HCT116 (cell line): ENCODE measurements at places on chromosomes 12 and 14. TPM values are rescaled to one million over a fixed set of nuclear protein-coding genes. Genes with fewer than 3 reads are reported as not detected.

The COX6A1 gene
- 464 TPM for total RNA-seq

The CD163 gene
- 1.4 TPM for total RNA-seq

The SIVA1 gene
- total RNA-seq: 141 TPM

The EXOC5 gene
- total RNA-seq: 54.2 TPM

The HNF1A gene
- not detected for total RNA-seq

The BBS10 gene
- 27.1 TPM for total RNA-seq

GRCh38 chr12:108664338-108665258 lies 30.9 kb upstream of the SELPLG start:
- DNase-seq: peak; percentile 87
- no peaks in the 10 kb centered on the region for H3K36me3 ChIP-seq
- peaks cover 8% of the 10 kb centered on the region for H3K4me1 ChIP-seq
- H3K4me3 ChIP-seq: no peak overlapping the region

DNA sequence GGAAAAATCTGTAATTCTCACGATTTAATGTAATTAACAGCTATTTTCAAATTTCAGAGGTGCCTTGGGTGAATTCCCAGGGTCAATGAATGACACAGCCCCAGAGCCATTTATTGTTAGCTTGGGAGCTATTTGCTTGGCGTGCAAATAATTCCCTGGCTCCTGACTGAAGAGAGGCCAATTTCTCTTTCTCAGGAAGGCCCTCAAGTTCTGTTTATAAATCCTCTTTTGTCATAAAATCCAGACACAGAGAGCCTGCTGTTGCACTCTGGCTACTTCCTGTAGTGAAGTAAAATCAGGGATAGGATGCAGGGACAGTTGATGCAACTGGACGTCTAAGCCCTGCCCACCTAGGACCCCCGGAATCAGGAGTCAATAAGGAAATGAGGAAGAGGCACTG lies 154.3 kb downstream of the TMX1 start:
- no peak for DNase-seq
- peaks cover 5% of the 10 kb centered on the region for H3K4me1 ChIP-seq
- H3K27me3 ChIP-seq: no peaks in the 10 kb centered on the region
- H3K4me3 ChIP-seq: no peak overlapping the region

DNA sequence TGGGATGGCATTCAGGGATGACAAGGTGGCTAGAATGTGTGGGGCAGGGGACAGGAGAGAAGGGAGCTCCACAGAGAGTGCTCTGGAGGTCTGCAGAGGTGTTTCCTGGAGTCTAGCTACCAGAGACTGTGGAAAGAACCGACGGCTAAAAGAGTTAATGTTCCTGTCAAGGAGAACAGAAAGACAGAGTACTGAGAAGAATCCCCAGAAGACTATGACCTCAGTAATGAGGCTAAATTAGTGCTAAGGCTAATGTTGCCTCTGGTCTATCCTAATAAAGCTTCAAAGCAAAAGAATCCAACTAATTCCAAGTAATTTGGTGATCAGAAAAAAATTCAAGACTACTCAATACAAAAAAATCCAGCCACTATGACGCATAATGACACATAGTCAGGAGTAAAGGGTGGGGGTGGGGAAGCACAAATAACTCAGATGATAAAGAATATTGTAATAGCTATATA lies 44.7 kb downstream of the FERMT2 start:
- H3K4me3 ChIP-seq: peak overlapping the region; percentile 3; the same call in 1 of the 2 replicates
- peak; percentile 71 for DNase-seq
- H3K27ac ChIP-seq: peak overlapping the region; percentile 87
- no peaks in the 10 kb centered on the region for H3K27me3 ChIP-seq
- H3K4me1 ChIP-seq: peaks cover 37% of the 10 kb centered on the region
- H3K36me3 ChIP-seq: no peaks in the 10 kb centered on the region

- no peak for DNase-seq
- H3K4me3 ChIP-seq: no peak overlapping the region
- H3K27ac ChIP-seq: no peak overlapping the region
- peaks cover 4% of the 10 kb centered on the region for H3K27me3 ChIP-seq
- H3K36me3 ChIP-seq: no peaks in the 10 kb centered on the region
Observed at GRCh38 chr14:104514156-104514848, 65.3 kb upstream of the C14orf180 start.

DNA sequence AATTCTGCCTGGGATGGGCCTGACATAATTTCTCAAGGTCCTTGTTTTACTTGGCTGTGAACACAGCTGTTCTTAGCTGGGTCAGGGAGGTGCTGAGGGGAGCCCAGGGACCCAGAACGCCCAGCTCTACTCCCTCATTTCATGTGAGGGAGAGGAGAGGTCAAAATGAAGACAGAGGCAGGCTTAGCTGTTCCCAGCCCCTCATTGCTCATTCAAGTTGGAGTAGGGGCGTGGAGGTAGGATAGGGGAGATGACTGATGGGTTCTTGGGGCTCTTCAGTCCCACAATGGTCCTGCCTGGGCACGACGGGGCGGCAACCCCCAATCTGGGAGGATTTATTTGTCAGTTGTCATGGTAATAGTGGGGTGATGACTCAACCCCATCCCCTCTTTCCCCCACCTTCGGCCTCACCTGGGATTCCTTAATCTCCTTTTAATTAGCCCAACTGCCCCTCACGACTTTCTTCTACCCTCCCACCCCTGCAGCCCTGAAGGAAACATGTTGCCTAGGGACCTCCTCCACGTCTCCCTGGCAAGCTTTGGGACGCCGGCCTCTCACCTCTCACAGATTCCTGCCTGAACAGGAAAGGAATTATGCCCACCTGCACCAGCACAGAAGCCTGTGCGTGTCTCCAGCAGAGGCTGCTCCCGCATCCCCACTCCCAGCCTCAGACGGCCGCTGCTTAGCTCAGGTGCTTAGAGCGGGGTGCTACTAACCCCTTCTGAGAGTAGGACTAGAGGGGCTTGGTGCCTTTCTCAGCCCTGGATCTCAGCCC lies 10.2 kb downstream of the SPRYD3 start:
- H3K4me3 ChIP-seq: no peak overlapping the region
- H3K27me3 ChIP-seq: no peaks in the 10 kb centered on the region
- peaks cover 55% of the 10 kb centered on the region for H3K4me1 ChIP-seq

- H3K4me3 ChIP-seq: no peak overlapping the region
- no peak for DNase-seq
- H3K27me3 ChIP-seq: peaks cover 2% of the 10 kb centered on the region; the same call in 1 of the 2 replicates
- peaks cover 6% of the 10 kb centered on the region; the same call in 1 of the 2 replicates for H3K4me1 ChIP-seq
- H3K27ac ChIP-seq: no peak overlapping the region
Observed at GRCh38 chr14:99264691-99265450, 7.1 kb downstream of the BCL11B start.

DNA sequence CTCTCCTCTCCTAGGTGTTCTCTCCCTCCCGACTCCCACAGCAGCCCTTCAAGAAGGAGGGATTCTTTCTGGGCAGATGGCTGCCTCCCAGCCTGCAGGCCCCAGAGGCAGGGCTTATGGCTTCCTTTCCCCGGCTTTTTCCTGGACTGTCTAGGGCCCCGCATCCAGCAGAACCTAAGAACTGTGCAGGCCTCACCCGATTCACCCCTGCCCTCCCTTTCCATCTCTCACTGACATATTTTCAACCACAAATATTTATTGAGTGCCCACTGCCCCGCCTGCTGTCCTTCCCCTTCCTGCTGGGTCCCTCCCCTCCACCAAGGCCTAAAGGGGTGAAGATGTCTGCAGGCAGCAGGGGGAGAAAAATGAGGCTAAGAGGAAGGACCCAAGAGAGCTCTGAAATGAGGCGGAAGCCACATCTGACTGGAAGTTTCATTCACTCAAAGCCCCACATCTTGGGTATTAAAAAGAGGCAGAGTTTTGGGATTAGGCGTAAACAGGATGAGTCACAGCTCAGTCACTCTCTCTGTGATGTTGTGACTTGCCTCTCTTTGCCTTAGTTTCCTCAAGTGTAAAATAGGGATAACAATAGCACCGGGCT lies 2.9 kb downstream of the SCNN1A start:
- peak; percentile 90 for DNase-seq
- peak overlapping the region; percentile 100 for H3K27ac ChIP-seq
- peak overlapping the region; percentile 54 for H3K4me3 ChIP-seq
- 0 out of 2 replicates have a peak, but pooled peaks cover 12% of the 10 kb centered on the region for H3K36me3 ChIP-seq
- peaks cover 84% of the 10 kb centered on the region for H3K4me1 ChIP-seq

DNA sequence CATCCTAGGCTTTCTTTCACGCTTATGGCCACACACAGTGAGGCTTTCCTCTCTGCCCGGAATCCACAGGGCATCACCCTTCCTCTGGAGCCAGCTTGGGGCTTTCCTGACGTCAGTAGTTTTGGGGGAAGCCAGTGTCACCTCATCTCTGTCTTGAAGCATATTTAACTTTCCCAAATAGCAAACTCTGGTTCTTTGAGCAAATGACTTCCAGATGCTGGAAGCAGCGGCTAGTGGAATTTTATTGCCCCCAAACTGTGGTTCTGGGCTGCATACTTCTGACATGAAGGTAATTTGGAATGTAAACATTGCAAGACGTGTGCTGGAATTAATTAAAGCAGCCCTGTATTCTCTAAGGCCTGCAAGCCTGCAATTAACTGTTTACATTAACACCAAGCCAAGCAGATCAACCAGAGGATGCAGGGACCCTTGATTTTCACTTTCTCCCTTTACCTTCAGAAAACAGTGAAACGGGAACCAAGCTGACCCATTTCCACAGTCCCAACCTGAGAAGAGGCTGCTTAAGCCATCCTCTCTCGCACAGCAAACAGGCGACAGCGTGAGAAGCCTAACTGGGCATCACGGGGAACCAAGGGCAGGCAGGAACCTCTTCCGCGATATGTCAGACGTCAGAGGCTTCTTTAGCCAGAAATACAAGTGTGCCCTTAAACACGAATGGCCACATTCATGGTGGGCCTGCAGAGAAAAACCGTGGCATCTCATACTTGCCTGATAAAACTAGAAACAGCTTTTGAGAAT lies 258.4 kb downstream of the CACNA1C start:
- no peaks in the 10 kb centered on the region for H3K4me1 ChIP-seq
- no peak overlapping the region for H3K4me3 ChIP-seq
- H3K27ac ChIP-seq: no peak overlapping the region

- no peaks in the 10 kb centered on the region for H3K36me3 ChIP-seq
- H3K27ac ChIP-seq: no peak overlapping the region
- H3K4me1 ChIP-seq: no peaks in the 10 kb centered on the region
- no peak for DNase-seq
- no peak overlapping the region for H3K4me3 ChIP-seq
- no peaks in the 10 kb centered on the region for H3K27me3 ChIP-seq
Observed at GRCh38 chr12:92912052-92912451, 17.0 kb downstream of the EEA1 start.

GRCh38 chr12:95701275-95701674 lies 89.3 kb downstream of the NTN4 start:
- H3K4me1 ChIP-seq: peaks cover 20% of the 10 kb centered on the region
- no peaks in the 10 kb centered on the region for H3K27me3 ChIP-seq
- no peaks in the 10 kb centered on the region for H3K36me3 ChIP-seq
- no peak overlapping the region for H3K27ac ChIP-seq
- no peak overlapping the region for H3K4me3 ChIP-seq

DNA sequence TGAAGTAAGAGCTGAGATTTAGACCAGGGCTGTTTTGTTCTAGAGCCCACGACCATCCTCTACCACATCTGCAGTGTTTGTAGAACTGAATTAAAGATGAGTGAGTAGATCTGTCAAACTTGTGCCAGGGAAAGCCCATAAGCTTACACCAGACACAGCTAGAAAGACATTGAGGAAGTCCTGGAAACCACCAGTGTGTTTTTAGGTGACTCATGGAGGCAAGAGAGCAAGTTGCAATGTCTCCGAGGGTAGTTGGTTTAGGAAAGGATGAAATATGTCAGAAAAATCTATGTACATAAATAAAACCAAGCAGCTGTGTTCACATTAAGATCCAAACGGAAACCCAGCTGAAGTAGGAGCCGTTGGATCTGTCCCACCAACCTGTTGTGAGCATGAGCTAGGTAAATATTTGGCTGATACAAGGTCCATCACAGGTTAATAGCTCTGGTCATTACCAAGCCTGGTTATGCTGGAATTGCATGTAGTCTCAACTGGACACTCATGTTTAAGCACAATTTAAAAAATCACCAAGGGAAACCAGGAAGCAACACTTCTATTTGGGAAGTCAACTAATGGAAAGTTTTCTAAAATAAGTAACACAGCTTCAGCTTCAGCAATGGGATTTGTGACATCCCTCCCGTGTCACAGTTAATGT lies 49.9 kb upstream of the PLEKHG3 start:
- DNase-seq: no peak
- H3K4me3 ChIP-seq: no peak overlapping the region
- H3K4me1 ChIP-seq: no peaks in the 10 kb centered on the region

- peak overlapping the region; percentile 45 for H3K4me3 ChIP-seq
- peaks cover 35% of the 10 kb centered on the region for H3K4me1 ChIP-seq
- no peak for DNase-seq
- no peaks in the 10 kb centered on the region for H3K36me3 ChIP-seq
- H3K27me3 ChIP-seq: no peaks in the 10 kb centered on the region
Observed at GRCh38 chr12:124941170-124941527, 26.7 kb upstream of the UBC start.

- H3K27ac ChIP-seq: no peak overlapping the region
- H3K4me1 ChIP-seq: no peaks in the 10 kb centered on the region
- H3K4me3 ChIP-seq: no peak overlapping the region
- no peaks in the 10 kb centered on the region for H3K36me3 ChIP-seq
Observed at GRCh38 chr14:101780390-101780789, 18.9 kb downstream of the PPP2R5C start.

GRCh38 chr12:121628037-121628436 lies 1.7 kb downstream of the ORAI1 start:
- H3K27me3 ChIP-seq: no peaks in the 10 kb centered on the region
- DNase-seq: no peak
- H3K4me1 ChIP-seq: peaks cover 30% of the 10 kb centered on the region
- peak overlapping the region; percentile 87 for H3K4me3 ChIP-seq

DNA sequence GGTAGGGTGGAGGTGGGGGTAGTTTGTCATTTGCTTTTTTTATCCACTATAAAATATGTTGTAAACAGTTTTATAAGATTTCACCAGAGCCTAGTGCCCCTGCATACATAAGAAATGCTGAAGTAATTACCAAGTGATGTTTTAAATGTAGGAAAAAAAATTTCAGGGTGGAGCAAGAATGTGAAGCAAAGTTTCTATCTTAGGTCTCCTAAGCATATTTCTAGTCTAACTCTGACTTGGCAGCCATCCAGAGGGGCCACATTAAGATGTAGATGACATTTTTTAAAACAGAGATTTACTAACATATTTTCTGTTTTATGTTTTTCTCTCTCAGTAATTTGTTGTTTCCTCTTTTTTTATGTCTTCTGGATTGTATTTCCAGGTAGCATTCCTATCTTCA lies 15.8 kb upstream of the KRAS start:
- H3K27me3 ChIP-seq: no peaks in the 10 kb centered on the region
- H3K4me3 ChIP-seq: no peak overlapping the region
- no peak overlapping the region for H3K27ac ChIP-seq
- no peaks in the 10 kb centered on the region for H3K4me1 ChIP-seq

DNA sequence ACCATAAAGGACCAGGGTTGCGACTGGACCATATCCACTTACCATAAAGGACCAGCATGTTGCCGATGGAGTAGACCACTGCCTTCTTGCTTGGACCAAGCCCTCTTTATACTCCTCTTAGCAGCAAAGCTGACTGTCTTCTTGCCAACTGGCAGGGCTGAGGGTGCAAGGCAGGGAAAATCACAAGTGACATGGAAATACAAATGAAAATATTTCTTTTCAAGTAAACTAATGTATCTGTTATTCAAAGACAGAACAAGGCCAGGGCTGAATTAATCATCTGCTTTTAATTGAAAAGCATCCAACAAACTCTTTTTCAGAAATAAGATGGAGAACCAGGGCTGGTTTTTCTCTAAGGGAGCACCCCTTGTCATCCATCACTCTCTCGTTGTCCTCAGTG lies at the start of gene CELA1:
TSS of gene CELA1 (minus strand) at position 99 of the 400 bp plus-strand sequence. CDS start at position 58, 41 bp downstream.
- DNase-seq: no peak
- no peak within 1 kb of the TSS for H3K27ac ChIP-seq
- no peaks in the 10 kb centered on the region for H3K36me3 ChIP-seq
- peaks cover 9% of the 10 kb centered on the region for H3K4me1 ChIP-seq
- no peak within 1 kb of the TSS for H3K4me3 ChIP-seq

GRCh38 chr12:27142101-27142721 lies 59.8 kb upstream of the C12orf71 start:
- no peaks in the 10 kb centered on the region for H3K4me1 ChIP-seq
- H3K36me3 ChIP-seq: no peaks in the 10 kb centered on the region
- H3K4me3 ChIP-seq: no peak overlapping the region
- H3K27ac ChIP-seq: no peak overlapping the region
- peak; percentile 60 for DNase-seq
